NAMALWA (cell line): ENCODE measurements at places on chromosomes 7 and 10.
A peak's percentile ranks its signal among the peaks of the same experiment; 100 is the strongest.

GRCh38 chr10:103367379-103367781, 396 bp upstream of the TAF5 start:
- DNase-seq: no peak

DNA sequence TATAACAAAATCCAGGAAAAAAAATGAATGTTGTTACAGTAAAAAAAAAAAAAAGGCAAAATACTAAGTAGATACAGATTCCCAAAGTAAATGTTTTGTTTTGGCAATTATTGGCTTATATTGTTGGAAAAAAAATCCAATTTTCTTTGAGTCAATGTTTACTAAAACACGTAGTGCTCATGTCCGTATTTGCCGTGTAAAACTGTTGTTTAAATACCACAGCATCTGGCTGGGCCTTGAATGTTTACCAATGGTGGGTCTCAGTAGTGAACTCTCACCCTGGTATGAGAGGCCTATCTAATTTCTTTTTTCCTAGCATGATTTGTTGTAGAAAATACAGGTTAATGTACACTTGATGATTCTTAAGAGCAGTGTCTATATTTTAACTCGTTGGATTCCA, 41.4 kb upstream of the SLC26A5 start:
- DNase-seq: no peak

GRCh38 chr10:103204353-103205255, 11.5 kb upstream of the NT5C2 start:
- no peak for DNase-seq

DNA sequence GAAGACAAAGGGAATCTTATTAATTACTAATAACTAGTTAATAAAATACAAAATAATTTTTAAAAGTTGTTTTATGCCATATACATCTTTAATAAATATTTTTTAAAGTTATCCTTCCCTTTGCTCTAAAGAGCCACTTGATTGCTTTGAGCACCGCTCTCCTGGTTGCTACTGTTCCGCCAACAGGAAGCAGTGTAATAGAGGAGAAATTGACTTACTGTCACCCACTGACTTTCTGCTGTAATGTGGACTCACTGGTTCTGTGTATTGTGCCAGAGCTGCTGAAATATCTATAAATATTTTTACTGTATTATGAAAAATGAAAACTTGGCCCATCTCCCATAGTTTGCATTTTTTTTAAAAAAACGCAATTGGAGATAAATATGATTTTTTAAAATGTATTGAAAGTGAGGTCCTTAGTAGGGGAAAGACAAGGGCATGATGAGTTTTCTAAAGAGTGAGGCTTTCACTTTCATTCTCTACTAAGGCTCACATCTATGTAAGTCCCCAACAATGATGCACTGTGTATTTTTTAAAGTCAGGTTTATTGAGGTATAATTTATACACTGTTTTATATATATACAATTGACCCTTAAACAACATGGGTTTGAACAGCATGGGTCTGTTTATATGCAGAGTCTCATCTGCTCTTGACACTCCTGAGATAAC, 100.5 kb downstream of the NPY start:
- DNase-seq: no peak

- peak; percentile 50 for DNase-seq
These were observed 22.5 kb downstream of the HHEX start for GRCh38 chr10:92712016-92712889.

DNA sequence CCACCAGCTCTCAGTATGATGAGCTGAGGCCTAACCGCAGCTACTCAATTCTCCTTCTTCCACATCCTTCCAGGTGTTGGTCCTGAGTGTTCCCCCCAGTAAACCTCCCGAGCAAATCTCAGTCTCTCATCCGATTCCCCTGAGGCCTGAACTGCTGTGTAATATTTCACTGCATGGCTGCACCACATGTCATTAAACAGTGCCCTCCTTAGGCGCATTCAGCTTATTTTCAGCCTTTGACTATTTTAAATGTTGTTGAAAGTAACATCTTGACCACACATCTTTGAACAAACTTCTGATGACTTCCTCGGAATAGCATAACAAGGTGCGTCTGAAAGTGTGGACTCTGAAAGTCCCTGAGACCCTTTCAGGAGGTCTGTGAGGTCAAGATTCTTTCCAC, 62.8 kb upstream of the NPS start:
- no peak for DNase-seq

DNA sequence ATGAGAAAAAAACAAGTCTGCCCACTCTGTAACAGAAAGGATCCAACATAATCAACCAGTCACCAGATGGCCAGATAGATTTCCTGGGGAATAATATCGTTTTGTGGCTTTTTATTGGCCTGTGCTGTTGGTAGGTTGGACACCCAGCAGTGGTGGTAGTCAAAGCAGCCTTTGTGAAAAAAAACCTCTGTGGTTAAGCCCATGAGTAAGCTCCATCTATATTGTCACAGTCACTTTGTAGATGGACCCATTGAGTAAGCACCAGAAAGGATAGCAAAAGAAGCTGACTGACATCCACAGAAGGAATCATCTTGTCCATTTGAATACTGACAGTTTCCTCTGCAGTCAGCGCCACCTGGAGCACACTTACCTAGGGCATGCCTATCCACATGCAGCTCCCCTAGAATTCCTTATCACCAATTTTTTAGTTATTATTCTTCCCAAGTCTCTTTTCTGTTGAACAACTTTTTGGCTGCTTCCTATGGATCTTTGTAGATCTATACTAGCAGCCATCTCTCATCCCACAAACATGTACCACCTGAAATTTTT, 96.9 kb downstream of the IQUB start:
- no peak for DNase-seq

GRCh38 chr10:8908013-8908412, 853.5 kb downstream of the GATA3 start:
- no peak for DNase-seq

- DNase-seq: no peak
These were observed 58.0 kb downstream of the NDUFB2 start for GRCh38 chr7:140754506-140754905.
